ENCODE measurements at places on chromosomes 6 and 20.

DNA sequence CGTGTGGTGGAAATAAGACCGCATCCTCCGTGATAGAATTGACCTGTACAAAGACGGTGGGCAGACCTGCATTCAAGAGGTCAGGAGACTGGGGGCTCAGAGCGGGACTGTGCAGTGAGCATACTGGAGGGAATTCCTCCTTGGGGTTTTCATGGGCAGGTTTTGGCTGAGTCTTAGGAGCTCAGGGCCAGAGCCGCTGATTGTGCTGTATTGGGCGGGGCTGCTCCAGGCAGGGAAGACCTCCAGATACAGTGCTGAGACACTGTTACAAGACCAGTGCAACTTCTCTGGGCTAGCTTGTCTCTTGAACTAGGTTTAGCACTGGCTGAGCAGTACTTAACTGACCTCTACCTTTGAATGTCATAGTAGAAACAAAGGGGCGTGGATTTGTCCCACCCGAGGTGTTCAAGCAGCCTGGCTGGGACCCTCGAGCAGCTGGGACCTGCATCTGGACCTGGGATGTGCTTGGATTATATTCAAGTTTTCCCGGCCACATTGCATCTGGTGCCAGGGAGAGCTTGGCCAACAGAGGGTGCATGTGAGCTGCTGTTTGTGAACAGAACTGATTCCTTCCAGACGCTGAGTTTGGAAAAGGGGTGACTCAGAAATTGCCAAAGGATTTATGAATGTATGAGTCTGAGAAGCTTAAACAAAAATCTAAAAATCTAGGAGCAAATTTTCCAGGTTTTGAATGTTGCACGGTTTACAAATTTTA is 33.4 kb upstream of the SLC22A1 start:
- DNase-seq = peak; percentile 46

DNA sequence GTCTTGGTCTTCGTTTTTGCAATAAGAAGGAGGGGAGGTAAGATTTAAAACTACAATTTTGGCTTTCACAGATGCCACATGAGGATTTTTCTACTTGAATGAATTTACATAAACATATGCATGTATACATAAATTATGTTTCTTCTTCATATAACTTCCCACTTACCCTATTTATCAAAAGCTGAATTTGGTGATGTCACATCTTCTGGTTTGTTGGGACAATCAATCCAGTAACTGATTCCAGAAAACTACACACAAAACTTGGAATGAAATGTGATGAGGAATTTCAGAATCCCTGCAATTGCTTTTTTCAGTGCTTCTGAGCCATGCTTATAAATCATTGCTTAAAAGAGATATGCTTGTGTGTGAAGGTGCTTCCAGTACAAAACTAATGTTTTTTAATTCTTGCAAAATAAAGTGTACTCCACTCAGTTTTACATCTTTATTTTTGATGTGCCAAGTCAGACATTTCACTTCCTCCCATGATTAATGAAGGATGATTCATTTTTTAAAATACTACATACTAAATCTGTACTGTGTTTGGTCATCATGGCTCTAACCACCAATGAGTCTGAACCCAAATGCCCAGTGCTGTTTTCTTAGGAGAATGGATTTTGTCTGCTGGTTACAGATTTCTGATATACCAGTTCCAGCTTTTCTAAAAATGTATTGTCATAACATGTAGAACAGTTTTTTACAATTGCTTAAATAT is 32.1 kb upstream of the RIN2 start:
- no peak for DNase-seq

DNA sequence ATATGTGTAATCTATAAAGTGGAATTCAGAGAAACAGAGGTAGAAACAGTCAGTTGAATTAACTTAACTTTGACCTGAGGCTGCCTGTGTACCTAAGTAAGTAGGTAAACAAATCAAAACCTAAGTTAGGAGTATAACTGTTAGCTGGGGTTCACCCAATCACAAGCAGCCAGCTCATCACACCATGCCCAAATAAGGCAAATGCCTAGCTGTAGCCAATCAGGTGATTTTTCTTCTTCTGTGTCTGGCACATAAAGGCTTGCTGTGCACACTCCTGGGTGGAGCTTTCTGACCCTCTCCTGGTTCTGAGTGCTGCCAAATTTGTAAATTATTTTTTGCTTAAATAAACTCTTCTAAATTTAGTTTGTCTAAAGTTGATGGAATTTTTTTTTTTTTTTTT is 54.7 kb upstream of the TRIM39 start:
- DNase-seq = no peak

- DNase-seq = no peak
Observed at GRCh38 chr20:1825507-1825906, 69.7 kb upstream of the SIRPA start.

- DNase-seq = no peak
Observed at GRCh38 chr6:108781419-108782100, 66.7 kb upstream of the ARMC2 start.

DNA sequence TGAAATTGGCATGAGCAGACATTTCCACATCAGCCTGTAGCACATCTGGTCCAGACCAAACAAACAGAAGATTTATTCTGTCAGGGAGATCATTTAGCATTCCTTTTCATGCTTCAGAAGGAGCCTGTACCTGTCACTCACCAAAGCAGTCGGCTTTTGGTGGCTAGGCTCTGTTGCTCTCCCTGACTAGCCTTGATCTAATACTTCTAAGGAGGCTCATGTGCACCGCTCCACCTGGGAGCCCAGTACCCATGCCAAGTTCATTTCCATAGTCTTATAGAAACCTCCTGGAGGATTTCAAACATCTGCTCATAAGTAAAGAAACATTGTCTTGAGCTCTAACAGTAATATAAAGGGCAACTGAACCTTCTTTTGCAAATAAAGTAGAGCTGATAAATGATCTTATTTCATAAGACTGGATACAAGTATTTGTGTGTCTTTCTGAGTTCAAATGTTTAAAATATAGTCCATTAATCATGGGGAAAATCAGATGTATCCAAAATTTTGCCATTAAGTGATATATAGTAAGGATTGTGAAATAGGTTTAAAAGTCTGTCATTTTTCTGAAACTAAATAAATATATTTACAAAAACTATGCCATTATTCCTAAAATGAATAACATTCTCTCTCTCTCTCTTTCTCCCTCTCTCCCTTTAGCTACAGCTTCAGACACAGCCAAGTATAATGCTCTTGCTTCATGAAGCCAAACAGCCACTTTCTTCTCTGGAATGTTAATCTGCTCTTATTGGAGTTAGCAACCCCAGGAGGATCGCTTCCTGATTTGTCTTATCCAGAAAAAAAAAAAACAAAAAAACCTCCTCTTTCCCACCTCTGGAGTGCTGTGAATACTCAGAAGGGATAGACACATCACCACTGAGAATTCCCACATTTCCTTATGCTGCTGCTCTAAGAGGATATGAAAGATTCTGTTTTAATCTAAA is 192.7 kb upstream of the TFAP2D start:
- no peak for DNase-seq

GRCh38 chr6:23953976-23954375 is 172.0 kb upstream of the NRSN1 start:
- no peak for DNase-seq
